RWPE1 (cell line): ENCODE measurements at places on chromosomes 2 and 18.

GRCh38 chr2:15967415-15968279, 27.3 kb downstream of the MYCN start:
- DNase-seq: no peak

DNA sequence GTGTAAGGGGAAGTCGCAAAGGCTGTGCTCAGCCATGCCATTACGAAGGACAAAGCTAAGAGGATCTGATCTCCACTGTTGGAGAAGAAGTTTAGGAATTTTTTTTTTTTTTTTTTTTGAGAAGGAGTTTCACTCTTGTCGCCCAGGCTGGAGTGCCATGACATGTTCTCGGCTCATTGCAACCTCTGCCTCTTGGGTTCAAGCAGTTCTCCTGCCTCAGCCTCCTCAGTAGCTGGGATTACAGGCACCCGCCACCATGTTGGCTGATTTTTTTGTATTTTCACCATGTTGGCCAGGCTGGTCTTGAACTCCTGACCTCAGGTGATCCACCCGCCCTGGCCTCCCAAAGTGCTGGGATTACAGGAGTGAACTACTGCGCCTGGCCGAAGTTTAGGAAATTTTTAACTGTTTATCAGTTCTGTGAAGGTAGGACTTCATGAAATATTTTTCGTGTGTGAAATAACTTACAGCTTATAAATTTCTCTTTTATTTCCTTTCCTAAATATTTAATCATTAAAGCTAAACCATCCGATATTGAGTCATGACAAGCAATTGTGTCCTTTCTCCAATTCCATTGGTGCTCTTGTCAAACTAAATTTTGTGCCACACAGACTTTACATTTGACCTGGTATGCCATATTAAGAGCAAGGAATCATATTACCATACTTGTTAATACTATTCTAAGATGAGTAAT, 22.2 kb downstream of the DDX1 start:
- DNase-seq: no peak

DNA sequence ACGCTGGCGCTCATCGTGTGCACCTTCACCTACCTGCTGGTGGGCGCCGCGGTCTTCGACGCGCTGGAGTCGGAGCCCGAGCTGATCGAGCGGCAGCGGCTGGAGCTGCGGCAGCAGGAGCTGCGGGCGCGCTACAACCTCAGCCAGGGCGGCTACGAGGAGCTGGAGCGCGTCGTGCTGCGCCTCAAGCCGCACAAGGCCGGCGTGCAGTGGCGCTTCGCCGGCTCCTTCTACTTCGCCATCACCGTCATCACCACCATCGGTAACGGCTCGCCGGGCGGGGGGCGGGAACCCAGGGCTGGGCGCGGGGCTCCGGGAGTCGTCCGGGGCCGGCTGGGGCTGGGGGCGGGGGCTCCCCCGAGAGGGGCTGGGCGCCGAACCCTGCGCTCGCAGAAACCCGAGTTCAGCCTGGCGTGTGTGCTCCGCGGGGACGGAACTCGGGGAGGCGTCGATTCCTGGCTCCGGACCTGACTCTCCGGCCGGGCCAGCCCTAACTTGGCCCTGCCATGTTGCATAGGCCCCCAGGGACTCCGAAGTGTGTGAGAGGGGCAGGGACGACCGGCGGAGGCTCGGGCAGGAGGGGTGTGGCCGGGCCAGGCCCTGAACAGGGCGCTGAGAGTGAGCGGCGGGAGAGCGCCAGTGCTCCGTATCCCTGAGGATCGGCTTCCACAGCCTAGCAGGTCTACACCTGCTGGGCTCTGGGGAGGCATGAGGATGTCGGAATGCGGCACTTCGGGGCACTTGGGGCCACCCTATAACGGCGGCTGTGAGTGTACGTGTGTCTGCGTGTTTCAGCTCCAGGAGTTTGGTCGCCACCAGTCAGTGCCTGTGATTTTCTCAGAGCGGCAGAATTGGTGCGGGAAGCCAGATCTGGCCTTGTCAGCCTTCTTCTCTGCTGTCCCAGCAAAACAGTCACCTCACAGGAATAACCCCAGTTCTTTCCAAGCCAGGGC, 651 bp downstream of the KCNK3 start:
- DNase-seq: no peak

GRCh38 chr18:22228976-22229375, 59.6 kb downstream of the GATA6 start:
- peak; percentile 20 for DNase-seq

DNA sequence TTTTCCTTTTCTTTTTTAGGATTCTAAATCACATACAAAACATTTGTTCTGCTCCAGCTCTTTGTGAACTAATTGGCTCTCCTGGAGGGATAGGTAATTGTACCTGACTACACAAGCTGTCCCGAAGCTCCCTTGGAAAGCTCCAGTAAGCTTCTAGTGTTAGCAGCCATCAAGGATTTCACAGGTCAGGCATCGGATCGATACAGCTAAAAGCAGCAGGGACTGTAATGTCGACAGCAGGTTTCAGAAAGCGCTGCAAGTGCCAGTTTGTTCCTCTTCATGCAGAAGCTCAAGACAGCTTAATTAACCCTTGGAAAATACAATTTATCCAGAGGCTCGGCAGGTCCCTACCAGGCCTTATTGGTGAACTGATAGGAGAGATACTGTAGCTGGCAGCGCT, 87.2 kb upstream of the VRK2 start:
- no peak for DNase-seq

- DNase-seq: peak; percentile 12
These were observed 1.6 kb downstream of the LGALSL start for GRCh38 chr2:64455545-64455944.

- no peak for DNase-seq
These were observed 340 bp downstream of the SLC40A1 start for GRCh38 chr2:189580241-189580651.
